NCI-H1436 treated with DMSO at 0.1 percent for 48 hours (cell line): ENCODE measurements at places on chromosomes 11 and 22.

DNA sequence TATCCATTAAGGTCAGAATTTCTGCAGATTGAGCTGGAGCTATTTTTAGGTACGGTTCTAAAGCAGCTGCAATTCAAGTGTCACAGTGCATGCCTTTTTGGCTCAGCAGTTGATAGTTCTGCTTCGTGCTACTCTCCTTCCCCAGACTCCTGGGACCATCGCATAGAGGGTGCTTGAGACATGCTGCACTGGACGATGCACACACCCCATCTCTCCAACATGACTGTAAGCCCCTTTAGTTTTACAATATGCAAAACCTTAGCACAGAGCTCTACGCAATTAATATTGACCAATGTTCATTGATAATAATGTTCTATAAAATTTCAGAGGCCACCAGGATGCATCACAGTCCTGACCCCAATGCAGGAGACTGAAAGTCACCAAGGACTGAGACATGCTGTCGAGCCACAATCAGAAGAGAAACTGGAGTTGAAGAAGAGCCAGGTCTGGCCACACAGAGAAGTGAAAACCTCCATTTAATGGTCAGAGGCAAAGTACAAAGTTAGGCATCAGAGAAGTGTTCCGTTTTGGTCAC, 120.9 kb upstream of the ZC3H12C start:
- DNase-seq: no peak

- DNase-seq: no peak
Measured at GRCh38 chr22:41094041-41094593, 1.7 kb downstream of the EP300 start.

DNA sequence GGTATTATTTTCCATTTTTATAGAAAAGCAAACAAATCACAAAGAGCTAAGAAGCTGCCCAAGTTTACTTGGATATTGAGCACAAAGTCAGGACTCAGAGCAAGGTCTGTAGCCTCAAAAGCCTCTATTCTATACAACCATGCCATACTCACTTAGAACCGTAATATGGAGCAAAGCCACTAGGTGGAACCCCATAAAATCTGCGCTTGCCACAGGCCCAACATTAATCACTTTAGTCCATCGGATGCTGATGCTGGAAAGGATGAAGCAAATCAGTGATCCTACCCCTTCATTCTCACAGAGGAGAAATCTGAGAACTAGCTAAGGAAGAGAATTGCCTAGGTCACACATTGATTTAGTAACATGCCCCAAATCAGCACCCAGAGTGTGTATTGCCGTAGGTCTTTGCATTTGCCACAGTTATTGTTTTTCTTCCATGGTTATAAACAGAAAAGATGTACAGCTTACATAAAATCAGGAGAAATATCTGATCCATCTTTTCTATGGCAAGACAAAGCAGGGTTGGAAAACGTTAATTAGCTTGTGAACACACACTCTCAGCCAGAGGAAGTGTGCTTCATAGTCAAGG, 56.7 kb upstream of the RAB38 start:
- no peak for DNase-seq

DNA sequence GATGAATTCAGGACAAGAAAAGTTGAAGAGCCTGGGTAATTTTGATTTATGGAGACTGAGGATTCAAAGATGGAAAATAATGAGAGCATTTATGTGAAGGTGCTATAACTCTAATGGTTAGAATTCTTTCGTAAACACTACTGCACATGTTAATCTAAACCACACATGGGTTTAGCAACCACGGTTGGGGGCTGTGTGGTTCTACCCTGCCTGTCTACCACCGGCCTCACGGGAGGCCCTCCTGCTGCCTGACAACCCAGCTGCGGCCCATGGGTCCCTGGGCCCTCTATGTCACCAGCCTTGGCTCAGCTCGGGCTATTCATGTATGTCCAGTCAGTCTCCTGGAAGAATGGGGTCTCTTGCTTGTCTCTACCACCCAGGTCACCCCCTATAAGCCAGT, 68.5 kb upstream of the ARFGAP3 start:
- DNase-seq: no peak

DNA sequence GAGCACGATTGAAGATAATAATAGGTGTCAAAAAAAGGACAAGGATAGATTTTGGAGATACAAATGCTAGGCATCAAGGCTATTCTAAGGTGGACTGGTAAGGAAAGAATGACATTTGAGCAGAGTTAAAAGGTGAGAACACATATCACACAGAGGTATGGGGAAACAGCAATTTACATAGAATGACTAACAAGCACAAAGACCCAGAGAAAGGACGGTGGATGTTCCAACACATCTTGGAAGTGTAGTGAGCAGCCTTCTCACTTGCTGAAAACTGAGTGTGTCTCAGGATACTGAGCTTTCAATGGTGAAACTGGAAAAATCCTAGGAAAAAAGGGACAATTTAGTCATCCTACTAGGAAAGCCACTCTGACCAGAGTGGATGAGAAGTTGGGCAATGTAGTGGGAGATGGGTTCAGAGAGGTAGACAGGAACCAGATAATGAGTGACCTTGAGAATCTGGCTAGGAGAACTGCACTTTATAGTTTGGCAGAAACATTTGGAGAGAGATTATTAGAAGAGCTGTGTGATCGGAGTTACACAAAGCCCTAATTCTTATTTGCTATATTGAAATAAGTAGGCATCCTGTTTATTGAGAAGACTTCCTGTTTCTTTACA, 706.0 kb downstream of the KCNA4 start:
- no peak for DNase-seq

- no peak for DNase-seq
Measured at GRCh38 chr22:33889748-33890147, 30.5 kb downstream of the LARGE1 start.

DNA sequence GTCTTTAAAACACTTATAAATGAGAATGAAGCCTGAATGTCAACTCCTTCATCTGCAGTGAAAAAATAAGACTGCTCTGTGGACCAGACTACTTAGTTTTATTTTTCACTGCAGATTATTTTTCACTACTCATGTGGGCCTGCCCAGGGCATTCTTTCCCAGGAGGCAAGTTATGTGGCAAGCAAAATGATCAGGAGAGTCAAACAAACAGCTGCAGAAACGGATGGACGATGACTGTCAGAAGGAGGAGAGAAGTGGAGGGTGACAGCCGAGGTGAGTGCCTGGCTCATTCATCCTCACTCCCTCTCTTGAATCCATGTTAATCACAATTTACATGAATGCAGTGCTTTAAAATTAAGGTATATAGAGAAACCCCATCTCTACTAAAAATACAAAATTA, 5.8 kb upstream of the LRP5 start:
- no peak for DNase-seq

GRCh38 chr11:20909995-20910726, 240.8 kb downstream of the NELL1 start:
- no peak for DNase-seq

GRCh38 chr11:113778111-113778910, 1.3 kb upstream of the CLDN25 start:
- DNase-seq: no peak

DNA sequence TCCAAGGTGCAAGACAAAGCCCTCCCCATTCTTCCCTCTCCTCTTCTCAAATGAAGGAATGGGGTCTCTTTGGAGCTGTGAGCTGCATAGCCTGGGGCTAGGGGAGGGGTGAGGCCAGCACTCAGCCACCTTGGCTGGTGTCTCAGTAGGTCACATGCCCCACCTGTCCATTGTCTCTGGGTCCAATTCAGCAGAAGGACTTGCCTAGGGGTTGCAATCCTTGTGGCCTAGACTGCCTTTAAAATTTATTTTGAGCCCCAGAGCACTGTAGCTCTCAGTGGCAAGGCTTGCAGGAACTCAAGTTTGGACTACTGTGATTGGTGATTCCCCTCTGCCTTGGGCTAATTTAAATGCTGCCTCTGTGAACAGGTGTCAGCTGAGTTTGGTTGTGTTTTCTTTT, 336.7 kb downstream of the DDX10 start:
- DNase-seq: no peak

DNA sequence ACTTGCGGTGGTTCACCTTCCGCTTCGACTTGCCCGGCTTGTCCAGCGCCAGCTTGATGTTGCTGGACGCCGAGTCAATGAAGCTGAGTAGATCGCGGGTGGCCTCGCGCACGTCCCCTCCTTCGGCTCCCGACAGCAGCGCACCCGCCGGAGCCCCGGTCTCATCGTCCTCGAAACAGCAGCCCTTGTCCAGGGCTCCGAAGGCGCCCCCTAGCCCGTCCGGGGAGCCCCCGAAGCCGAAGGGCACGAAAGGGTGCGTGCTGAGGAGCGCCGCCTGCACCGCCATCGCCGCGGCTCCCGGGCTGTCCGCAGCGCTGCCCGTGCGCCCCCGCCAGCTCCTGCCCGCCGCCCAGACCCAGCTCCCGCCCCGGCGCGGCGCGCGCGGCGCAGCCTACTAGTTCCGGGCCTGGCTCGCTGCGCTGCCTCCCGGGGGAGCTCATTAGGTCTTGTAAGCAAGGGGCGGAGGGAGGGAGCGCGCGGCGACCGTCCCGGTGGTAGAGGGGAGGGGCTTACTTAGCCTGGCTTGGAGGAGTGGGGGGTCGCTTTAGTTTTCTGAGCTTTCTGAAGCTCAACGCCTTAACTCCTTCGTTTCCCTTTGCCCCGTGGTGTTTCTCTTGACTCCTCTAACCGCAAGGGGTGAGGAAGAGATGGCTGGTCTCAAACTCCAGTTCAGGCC, at the start of gene FAM181B:
Gene FAM181B, minus strand, starts transcription at position 421 of the 676 bp plus-strand sequence. Its CDS starts 135 bp downstream, at position 286.
- DNase-seq: no peak

DNA sequence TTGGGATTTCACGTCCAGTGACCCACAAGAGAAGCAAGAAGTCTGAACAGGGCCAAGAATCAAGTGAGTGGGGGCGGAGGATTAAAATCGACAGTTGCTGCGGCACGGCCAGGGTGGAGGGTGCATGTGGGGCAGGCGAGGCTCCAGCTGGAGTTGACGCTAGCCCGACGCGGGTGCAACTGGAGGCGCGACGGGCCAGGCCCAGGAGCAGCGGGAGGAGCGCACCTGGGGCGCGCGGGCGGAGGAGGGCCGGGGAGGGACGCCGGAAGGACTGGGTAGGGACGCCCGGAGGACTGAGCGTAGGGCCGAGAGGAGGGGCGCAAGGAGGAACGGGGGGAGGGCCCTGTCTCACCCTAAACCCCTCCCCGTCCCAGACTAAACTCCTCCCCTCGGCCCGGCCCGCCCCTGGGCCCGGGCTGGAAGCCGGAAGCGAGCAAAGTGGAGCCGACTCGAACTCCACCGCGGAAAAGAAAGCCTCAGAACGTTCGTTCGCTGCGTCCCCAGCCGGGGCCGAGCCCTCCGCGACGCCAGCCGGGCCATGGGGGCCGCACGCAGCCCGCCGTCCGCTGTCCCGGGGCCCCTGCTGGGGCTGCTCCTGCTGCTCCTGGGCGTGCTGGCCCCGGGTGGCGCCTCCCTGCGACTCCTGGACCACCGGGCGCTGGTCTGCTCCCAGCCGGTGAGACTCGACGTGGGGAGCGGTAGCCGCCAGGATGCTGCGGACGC, at the start of gene IL17RA:
Gene IL17RA, plus strand, starts transcription at position 447 of the 723 bp plus-strand sequence. Its CDS starts 92 bp downstream, at position 539.
- peak; percentile 64 for DNase-seq

- no peak for DNase-seq
Measured at GRCh38 chr11:116309446-116309845, 463.3 kb downstream of the BUD13 start.

DNA sequence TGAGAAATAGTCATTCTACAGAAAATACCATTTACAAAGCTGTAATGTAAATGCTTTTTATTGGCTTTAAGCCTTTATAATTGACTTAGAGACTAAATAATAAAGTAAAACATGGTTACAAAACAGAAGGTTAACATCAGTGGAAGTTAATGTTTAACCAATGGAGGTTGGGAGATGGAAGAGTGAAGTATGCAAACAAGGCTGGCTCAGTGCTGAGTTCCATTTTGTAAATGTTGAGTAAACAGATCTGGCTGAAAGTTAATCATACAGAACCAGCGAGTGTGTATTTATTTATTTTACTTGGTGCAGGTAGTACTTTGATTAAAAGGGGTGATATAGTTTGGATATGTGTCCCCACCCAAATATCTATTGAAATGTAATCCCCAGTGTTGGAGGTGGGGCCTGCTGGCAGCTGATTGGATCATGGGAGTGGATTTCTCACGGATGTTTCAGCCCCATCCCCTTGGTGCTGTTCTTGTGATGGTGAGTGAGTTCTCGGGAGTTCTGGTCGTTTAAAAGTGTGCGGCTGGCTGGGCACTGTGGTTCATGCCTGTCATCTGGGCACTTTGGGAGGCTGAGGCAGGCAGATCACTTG, 827.4 kb downstream of the OPCML start:
- DNase-seq: no peak

DNA sequence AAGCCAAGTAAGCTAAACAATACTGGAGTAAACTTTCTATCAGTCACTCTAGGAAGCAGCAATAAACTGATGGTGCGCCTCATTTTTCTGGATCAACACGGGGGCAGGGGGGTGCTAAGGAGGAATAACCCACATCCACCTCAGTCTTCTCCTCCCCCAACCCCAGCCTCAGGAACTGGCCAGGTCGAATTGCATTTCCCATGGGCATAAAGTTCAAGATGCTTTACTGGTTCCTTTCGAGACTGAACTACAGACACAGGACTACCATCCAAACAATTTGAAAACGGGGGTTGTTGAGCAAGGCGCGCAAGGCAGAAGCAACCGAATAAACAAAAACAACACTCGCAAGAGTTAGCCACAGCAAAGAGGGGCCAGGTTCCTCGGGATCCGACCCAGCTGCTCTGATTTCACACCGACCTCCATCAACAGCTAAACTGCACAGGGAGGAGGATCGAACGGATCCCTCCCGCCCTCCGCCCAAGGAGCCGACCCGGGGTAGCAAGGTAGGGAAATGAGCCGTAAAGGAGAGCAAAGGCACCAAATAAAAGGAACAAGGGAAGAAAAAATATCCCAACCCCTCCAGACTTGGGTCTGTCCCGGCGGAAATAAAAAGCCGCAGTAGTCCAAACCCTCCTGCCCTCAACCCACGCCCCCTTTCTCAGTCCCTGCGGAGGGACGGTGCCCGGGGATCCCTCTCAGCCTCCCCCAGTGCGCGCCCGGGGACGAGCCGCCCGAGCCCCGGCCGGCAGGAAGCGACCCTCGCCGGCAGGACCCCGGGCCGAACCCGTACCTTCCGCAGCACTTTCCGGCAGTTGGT, 801 bp downstream of the SESN3 start:
- DNase-seq: no peak

DNA sequence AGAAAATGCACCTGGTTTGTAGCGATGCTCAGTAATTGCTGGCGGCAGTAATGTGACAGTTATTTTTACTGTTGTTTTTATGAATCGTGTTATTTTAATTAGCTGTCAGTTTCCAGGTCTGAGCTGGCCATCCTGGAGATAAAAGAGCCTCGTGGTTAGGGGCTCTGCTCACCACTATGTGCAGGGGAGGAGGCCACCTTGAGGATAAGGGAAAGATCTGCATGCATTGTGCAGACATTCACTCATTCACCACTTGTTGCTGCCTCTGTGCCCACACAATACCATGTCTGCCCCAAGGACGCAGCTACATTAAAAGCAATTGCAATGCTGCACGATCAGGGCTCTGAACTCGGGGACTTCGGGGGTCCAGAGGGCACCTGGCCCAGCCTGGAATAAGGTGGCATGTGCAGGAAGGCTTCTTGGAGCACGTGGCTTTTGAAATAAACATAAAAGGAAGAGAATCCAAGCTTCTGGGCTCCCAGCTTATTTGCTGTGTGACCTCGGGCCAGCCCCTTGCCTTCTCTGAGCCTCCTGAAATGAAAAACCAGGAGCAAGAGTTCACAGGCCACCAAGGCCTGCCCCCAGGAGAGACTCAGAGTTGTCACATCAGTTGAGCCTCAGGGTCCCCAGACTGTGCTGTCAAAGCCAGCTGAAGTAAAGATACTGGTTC, 44.7 kb upstream of the SHISAL1 start:
- no peak for DNase-seq
